NB4 (cell line): ENCODE measurements at places on chromosomes 11 and 22.

DNA sequence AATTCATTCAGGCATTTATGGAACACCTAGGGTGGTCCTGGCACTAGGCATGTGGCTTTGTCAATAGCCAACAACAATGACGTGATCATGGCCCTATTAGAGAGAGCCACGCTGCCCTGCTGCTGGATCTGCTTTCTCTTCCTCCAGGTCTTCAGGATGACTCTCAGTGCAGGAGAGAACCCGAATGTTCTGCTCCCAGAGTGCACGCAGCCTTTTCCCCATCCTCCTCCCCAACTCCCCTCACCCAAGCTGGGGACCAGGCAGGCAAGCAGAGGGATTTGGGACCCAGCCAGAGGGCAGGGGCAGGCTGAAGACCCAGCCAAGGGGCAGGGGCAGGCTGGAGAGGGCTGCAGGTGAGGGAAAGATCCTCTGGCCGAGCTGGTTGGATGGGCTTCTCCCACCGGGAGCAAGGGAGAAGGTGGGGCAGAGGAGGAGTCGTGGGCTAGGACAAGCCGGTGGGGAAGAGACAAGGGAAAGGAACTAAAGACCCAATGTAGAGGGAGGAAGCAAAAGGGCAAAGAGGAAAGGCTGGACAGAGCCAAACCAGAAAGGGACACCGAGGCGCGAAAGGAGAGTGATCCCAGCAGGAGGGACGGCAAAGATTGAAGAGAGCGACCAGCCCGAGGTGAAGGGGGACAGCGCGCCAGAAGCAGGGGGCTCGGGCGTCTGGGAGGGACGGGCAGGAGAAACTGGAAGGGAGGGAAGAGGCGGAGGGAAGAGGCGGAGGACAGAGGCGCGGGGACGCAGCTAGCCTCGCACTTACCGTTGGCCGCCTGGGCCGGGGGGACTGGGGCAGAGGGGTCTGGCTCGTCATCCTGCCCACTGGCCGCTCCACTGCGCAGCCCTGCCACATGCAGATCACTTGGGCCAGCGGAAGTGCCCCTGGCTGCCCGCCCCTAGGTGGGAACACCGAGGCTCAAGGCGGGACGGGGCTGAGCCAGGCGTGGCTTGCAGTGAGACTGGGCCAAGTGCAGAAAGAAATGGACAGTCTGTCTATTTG, at the start of gene KCTD14:
TSS of gene KCTD14 (minus strand) at position 880 of the 1,000 bp plus-strand sequence. CDS start at position 853, 27 bp downstream.
- DNase-seq: no peak

DNA sequence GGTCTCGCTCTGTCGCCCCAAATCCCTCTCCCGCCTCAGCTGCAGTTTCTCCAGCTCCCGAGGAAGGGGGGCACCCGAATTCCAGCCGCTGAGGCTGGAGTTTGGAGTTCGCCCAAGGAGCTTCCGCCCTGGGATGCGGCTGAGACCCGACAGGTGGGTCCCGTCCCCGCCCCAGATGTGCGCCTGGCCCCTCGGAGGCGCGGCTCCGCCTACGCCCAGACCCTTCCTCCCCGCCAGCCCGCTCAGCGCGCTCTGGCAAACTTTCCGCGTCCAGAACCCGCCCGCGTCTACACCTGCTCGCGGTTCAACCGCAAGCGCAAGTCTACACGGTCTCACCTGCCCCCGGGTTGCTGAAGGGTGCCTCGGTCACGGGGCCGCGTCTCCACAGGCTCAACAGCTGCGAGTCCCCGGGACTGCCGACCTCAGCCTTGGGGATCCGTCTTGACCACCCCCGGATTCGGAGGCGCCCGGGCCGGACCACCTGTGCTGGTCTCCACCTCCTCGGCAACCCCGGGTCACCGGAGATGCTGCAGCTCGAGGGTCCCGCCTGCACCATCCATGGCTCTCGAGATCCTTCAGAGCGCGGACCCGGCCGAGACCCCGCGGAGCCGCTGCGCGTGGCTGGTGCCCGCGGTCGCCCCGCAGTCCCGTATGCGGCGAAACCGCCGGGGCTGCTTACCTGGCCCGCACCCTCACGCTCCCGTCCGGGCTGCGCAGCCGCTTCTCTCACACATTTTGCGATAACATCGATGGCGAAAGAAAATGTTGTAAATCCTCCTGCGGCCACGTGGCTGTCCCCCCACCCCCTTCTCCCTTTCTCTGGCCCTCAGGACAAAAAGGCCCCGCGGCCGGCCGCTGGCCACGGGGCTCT, 63.6 kb downstream of the NFAM1 start:
- no peak for DNase-seq

- no peak for DNase-seq
Observed at GRCh38 chr22:48498526-48499331, 1328.9 kb downstream of the BRD1 start.

DNA sequence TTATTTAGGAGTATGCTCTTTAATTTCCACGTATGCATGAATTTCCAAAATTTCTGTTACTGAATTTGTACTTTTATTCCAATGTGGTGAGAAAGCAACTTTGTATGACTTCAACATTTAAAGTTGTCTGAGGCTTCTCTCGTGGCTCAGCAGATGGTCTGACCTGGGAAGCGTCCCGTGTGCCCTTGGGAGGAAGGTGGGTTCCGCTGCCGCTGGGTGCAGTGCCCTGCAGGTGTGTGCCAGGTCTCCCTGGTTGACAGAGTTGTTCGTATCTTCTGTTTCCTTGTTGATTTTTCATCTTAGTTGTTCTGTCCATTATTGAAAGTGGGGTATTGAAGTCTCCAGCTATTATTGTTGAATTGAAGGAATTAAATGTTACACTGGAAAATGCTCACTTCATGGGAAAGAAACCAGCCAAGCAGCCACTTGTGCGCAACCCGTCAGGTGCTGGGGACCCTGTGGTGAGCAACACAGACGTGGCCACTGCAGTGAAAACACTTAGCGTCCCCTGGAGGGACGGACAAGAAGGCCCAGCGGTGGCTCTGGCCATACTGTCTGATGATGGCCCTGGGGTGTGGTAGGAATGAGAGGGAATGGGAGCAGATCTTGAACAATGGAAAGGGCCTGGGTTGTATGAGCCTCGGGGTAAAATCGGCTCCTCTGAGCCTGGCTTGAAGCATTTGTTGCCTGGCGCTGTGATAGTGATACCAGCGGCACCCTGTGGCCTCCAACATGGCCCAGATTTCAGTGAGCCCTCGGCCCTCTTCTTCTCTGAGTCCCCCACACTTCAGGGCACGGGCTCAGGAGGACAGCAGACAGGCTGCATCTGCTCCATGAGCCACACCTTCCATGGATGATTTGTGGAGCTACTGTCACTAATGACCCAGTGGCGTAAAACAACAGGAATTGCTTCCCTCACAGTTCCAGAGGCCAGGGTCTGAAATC, 31.5 kb upstream of the KRTAP5-7 start:
- DNase-seq: no peak

GRCh38 chr11:19027829-19028595, 32.5 kb downstream of the MRGPRX2 start:
- DNase-seq: no peak

DNA sequence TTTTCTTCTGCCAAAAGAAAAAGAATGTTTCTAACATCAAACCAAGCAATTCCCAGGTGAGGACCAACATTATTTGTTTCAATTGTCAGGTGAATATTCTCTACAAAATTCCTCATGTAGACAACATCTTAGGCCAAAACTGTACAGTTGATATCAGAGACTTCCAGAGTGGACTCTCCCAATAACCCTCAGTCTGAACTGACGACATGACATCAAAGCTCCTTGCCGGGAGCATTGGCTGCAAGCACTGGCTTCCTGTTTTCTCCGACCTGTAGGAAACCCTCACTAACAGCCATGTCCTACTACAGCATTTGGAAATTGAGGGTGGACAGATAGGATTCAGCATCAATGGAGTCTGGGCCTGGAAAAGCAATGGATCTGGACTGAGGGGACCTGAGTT, 30.5 kb upstream of the MRGPRX1 start:
- no peak for DNase-seq
